Renal pelvis (tissue), 12 donors: ENCODE measurements at places on chromosomes 11 and 22. TPM values are rescaled to one million over a fixed set of nuclear protein-coding genes. Genes with fewer than 3 reads are reported as not detected.

Gene L3MBTL2
- 28.6 TPM for polyA plus RNA-seq

Gene OR51T1
- not detected for polyA plus RNA-seq

Gene PACSIN3
- 36.9 TPM for polyA plus RNA-seq

Gene KIAA1671
- 27.4 TPM for polyA plus RNA-seq

Gene WBP2NL
- 2.8 TPM for polyA plus RNA-seq

Gene JHY
- polyA plus RNA-seq = 12.5 TPM

Gene NCR3LG1
- polyA plus RNA-seq = 2.3 TPM

Gene FEN1
- 37.3 TPM for polyA plus RNA-seq

Gene OR52E8
- not detected for polyA plus RNA-seq

Gene CD3E
- 0.52 TPM for polyA plus RNA-seq

Gene ETS1
- polyA plus RNA-seq = 66.8 TPM

Gene AMPD3
- polyA plus RNA-seq = 5.6 TPM

Gene CNGA4
- 0.23 TPM for polyA plus RNA-seq

Gene GNAZ
- 7.8 TPM for polyA plus RNA-seq

Gene CNTF
- 1.6 TPM for polyA plus RNA-seq

Gene OR51I1
- not detected for polyA plus RNA-seq

Gene F2
- 0.62 TPM for polyA plus RNA-seq

Gene RCOR2
- 11.4 TPM for polyA plus RNA-seq

Gene CHRM4
- polyA plus RNA-seq = 0.16 TPM

Gene DEPDC7
- 8.3 TPM for polyA plus RNA-seq

Gene SMC1B
- 0.13 TPM for polyA plus RNA-seq

Gene POLR2F
- polyA plus RNA-seq = 87.3 TPM

Gene ME3
- 31.1 TPM for polyA plus RNA-seq

Gene CCDC89
- 3.1 TPM for polyA plus RNA-seq

Gene H19
- polyA plus RNA-seq = 1,758 TPM

Gene P4HA3
- 0.98 TPM for polyA plus RNA-seq

Gene RIC8A
- polyA plus RNA-seq = 90.5 TPM

Gene PNPLA5
- 0.24 TPM for polyA plus RNA-seq

Gene THY1
- 70.5 TPM for polyA plus RNA-seq

Gene ATL3
- 17.2 TPM for polyA plus RNA-seq

Gene MUC6
- polyA plus RNA-seq = 25.6 TPM

Gene OR52E2
- polyA plus RNA-seq = not detected

Gene LDHA
- 317 TPM for polyA plus RNA-seq

Gene BEST1
- 5.3 TPM for polyA plus RNA-seq

Gene TSPAN32
- 1.7 TPM for polyA plus RNA-seq

Gene C11orf65
- 2.2 TPM for polyA plus RNA-seq

Gene OR5P2
- not detected for polyA plus RNA-seq

Gene CENPM
- polyA plus RNA-seq = 18.2 TPM

Gene HEPACAM
- polyA plus RNA-seq = 2.3 TPM

Gene LDLRAD3
- 24.7 TPM for polyA plus RNA-seq
